ENCODE measurements at places on chromosomes 4 and X.

- no peak for DNase-seq
Measured at GRCh38 chr4:56425518-56425917, 9.9 kb downstream of the PPAT start.

GRCh38 chr4:39571054-39571453, 43.8 kb upstream of the UGDH start:
- no peak for DNase-seq

DNA sequence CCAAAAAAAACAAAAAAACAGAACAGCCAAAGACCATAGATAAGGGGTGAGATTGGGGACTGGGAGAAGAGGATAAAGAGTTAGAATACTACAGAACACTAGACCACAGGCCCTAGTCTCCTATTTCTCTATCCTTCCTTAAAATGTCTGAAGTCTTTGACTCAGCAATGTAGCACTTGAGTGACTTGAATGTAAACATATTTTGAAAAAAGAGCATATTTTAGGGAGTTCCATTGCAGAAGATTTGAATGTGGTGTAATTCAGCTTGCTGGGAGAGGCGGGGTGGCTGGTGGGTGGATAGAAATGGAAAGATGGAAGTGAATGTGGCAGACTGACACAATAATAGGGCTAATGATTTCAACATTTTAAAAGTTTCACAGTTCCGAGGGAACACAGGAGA, 144.9 kb downstream of the CHIC2 start:
- DNase-seq = no peak

DNA sequence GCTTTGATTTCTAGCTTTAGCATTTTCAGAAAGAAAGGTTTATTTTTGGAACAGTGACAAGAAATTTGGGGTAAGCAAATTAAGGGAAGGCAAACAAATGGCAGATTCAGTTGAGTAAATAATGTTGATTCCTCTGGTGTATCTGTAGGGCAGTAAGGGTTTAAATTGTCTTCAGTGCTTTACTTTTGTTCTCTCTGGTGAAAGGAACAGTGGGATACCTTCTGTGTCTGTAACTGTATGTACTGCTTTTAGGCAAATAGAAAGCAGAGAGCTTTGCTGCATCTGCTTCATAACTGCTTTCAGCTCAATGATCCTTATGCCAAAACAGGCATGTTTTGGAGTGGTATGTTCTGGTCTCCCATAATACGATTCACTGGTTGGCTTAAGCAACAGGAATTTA, 932.1 kb upstream of the SLIT2 start:
- DNase-seq = no peak

GRCh38 chrX:22527302-22527701, 254.6 kb downstream of the CBLL2 start:
- DNase-seq = no peak

Data from stimulated activated CD8-positive, alpha-beta memory T cell treated with anti-CD3 and anti-CD28 coated beads, Interleukin-4, amount 100 ng/mL, for 24 hours (primary cell).